KBM-7 (cell line): ENCODE measurements at places on chromosomes 13 and 19.
A peak's percentile ranks its signal among the peaks of the same experiment; 100 is the strongest.

DNA sequence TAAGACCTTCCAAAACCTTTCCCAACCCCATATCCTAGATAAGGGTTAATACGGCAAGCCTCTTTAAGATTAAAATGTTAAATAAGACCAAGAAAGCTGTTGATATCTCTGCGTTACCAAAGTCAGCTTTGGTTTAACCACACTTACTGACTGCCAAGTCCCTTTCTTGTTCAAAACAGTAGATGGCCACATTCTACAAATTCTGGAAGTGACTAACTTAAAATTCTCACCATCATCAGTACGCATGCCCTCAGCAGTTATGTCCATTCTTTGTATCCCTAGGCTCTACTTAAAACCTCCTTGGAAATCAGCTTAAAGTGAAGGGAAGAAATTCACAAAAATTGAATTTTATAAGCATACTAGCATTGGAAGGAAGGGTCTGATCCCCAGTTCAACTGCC, 23.6 kb downstream of the SOHLH2 start:
- no peak for DNase-seq

- no peak for DNase-seq
Measured at GRCh38 chr13:44833139-44833538, 156.1 kb downstream of the NUFIP1 start.

DNA sequence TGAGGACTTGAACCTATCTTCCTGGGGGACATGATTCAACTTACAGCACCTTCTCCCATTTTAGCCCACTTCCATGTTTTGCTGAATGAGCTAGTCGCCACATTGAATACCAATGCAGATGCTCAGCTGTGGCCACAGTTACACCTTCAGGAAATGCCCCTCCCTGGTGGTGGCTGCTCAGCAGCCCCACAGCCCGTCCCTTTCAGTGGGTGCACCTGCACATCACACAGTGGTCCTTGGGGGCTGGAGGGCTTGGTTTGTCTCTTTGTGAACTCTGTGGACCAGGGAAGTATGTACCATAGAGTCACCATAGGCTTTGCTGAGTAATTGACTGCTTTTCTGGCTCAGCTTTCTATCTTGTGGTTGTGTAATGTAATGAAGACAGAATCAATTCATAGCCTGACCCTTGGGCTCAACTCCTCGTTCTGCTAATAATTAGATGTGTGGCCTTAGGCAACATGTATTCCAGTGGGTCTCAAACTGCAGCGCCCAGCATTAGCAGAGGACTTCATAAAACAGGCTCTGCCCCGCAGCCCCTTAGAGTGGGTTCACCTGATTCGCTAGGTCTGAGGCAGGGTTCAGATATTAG, 48.1 kb upstream of the FARP1 start:
- DNase-seq, result no peak

- DNase-seq, result no peak
Measured at GRCh38 chr19:42113641-42114348, 18.5 kb downstream of the POU2F2 start.

DNA sequence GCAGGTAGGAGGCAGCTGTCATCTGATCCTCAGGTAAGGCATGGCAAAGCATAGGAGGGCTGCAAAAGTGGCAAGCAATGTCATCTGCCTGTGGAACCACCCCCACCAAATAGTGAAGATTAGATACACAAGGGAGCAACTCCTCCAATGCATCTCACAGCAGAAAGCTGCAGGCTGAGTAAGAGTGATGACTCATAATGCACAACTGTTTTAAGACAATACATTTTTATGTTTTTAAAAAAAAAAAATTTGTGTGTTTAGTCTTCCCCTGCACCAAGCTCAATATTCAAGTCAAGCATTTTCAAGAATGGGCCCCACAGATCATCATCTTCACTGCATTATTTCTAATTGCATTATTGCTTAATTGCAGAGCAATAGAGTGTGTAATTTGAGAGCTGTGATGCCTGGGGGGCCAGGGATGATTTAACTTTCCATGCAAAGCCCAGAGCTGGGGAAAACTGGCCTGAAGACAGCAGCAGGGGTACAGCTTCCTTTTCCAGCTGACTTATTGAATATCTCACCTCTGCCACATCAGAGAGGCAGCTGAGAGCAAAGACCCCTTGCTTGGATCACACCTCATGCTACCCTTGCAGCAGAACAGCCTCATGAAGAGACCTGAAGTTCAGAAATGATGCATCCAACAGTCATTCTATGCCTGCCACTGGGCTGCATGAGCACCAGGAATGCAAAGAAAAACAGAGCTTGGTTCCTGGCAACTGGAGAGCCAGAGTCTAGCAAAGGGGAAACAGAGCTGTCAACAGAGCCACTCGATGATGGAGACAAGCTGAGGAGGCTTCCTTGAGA, 22.7 kb upstream of the POP4 start:
- DNase-seq, result no peak

- no peak for DNase-seq
Measured at GRCh38 chr19:28646629-28647028, 566.3 kb downstream of the UQCRFS1 start.

DNA sequence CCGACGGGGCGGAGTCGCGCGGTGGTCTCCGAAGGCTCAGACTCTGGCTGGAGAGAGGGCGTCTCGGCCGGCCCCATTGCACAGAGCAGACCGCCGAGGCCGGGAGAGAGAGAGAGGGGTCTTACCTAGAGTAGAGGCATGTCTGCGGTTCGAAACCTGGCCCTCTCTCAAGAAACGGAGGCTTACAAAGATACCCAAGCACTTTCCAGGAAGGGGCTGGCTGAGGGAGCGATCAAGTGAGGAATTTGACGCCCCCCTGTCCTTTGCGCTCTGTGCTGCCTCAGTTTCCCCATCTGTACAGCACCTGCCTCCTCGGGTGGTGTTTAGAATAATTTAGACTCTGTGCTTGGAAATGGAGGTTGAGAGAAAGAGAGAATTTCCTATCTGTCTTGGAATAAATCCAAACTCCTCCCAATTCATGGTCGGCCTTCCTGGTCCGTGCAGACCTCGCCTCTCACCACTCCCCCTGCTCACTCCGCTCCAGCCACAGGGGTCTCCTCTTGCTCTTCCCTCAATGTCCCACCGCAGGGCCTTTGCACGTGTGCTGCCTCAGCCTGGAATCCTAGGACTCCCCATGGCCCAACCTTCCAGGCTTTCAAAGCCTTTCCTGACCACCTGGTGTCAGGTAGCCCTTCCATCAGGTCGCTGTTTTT, 658 bp upstream of the ISOC2 start:
- no peak for DNase-seq

DNA sequence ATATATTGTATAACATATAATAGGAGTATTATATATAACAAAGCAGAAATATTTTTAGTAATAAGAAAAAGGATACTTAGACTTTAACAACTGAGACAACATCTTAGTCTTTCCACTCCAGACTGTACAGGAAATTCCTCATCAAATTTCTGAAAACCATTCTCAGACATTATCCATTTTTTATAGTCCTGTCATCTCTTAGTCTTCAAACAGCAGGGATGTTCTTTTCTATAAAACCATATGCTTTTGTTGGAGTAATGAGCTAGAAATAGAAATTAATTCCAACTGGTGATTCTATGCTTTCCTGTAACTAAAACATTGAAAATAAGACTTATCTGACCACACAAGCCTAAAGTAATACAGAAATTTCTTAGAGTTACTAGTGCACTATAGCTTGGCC, 82.2 kb upstream of the CSNK1A1L start:
- DNase-seq, result no peak

DNA sequence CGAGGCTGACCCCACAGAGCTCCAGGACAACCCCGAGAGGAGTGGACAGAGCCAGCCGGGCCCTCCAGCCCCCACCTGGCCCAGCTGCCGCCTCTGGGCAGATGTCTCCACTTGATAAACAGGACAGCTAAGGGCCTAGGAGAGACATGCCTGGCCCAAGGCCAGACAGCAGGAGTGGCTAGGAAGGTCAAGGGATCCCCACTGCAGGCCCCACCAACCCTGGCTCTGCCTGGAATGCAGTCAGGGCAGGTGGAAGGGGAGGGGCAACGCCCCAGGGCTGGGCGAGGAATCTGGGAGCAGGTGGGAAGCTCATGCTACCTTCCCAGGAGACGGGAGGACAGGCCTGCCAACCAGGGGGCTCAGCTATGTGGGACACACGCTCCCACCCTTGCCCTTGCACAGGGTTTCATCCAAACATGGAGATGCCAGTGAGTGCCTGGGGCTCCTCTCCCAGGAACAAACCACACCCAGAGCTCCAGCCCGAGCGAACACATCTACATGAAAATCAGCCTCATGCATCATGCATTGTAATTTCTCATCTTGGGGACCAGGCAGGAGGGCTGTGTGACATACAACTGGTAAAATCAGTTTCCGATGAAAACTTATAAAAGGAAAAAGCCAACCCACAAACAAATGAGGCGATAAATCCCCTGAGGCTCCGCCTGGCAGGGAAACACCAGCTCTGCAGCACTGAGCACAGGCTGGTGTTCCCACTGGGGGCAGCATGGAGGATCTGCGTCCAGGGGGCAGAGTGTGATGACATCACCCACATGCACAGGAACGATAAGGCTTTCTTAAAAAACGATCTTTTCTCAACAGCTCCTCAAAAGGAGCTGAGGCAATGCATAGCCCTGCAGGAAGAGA, 25.0 kb downstream of the SH3GL1 start:
- peak; percentile 65 for DNase-seq

- peak; percentile 82 for DNase-seq
Measured at GRCh38 chr13:51995677-51996551, 15.3 kb downstream of the ATP7B start.

GRCh38 chr19:56217039-56217949, 15.2 kb downstream of the ZSCAN5C start:
- DNase-seq, result no peak

- no peak for DNase-seq
Measured at GRCh38 chr13:44487989-44488388, 88.1 kb downstream of the TSC22D1 start.

- DNase-seq, result no peak
Measured at GRCh38 chr13:23740002-23740401, 149.2 kb downstream of the MIPEP start.

GRCh38 chr13:99002172-99002710, 24.4 kb upstream of the DOCK9 start:
- no peak for DNase-seq

DNA sequence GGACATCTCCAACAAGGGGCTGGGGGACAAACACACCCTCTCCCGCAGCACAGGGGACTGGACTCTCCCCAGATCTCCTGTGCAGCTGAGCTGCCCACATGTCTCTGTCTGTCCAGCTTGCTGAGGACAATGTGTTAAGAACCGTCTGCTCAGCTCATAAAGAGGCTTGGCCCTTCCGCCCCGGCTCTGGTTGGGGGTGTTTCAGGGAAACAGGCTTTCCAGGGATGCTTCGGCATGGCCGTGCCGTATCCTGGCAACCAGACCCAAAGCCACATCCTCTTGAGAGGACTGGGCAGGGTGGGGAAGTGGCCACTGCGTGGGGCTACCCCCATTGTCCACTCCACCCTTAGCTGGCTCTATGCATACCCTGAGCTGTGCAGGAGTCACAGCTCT, 41.1 kb upstream of the CHST8 start:
- no peak for DNase-seq

DNA sequence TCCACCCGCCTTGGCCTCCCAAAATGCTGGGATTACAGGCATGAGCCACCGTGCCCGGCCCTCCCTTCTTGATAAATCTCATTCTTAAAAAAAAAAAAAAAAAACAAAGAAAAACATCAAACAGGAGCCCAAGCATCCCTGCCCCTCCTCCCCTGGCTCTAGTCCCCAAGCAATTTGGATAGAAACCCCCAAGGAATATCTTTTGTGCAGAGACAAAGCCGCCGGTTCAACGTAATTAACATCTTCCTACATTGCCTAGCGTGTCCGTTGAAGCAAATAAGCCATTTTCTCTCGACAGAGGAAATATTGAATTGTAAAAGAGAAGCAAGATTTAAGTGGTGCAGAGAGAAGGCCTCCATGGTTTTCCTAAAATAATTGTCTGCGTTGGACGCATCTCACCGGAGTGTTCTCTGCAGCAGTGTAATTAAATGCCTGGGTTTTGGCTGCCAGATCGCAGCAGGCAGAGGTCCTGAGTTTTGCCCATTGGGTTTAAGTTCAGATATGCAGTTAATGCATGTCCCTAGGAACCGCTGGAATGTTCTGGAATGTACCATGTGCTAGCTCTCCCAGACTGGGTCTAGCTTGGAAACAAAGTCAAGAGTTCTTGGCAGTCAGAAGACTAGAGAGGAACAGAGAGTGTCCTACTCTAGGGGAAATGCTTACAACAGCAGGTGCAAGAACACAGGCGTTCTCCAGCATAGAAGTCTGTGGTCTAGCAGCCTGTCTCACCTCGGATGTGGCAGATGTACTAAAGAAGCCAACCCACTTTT, 30.8 kb downstream of the PIN1 start:
- no peak for DNase-seq

GRCh38 chr19:52170863-52171320, 529 bp downstream of the ZNF836 start:
- no peak for DNase-seq

- DNase-seq, result no peak
Measured at GRCh38 chr13:27622102-27622820, 569 bp downstream of the POLR1D start.

DNA sequence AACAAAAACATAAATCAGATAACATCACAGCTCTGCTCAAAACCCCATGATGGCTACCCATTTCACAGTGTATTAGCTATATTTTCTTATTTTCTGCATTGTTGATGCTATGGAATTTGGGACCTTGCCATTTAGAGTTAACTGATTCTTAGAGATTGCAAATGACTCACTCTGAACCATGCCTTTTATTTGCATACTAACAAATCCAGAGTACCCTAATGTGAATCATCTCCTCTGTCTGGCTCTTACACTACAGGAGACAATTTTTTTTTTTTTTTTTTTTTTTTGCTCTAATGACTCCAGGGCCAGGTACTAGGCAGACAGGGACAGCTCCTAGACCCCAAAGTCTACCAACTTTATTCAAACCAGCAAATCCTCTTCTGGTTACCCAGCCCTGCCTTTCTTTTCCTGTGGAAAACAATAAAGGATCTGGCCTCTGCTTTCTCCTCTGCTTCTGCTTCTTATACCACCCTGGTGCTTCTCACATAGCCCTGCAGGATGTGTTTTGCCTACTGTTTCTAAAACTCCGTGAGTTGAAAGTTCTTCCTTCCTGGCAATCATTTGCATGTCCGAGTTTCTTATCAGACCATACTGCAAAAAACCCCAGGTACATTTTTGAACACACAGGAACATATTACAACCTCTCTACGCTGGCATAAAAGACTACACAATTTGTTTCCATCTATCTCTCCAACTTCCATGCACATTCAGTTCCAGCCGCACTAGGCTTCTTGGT, 10.6 kb upstream of the ZNF460 start:
- no peak for DNase-seq
